ENCODE measurements at places on chromosomes 6 and 20.

GRCh38 chr6:16918586-16918985 is 157.3 kb upstream of the ATXN1 start:
- no peak for DNase-seq

DNA sequence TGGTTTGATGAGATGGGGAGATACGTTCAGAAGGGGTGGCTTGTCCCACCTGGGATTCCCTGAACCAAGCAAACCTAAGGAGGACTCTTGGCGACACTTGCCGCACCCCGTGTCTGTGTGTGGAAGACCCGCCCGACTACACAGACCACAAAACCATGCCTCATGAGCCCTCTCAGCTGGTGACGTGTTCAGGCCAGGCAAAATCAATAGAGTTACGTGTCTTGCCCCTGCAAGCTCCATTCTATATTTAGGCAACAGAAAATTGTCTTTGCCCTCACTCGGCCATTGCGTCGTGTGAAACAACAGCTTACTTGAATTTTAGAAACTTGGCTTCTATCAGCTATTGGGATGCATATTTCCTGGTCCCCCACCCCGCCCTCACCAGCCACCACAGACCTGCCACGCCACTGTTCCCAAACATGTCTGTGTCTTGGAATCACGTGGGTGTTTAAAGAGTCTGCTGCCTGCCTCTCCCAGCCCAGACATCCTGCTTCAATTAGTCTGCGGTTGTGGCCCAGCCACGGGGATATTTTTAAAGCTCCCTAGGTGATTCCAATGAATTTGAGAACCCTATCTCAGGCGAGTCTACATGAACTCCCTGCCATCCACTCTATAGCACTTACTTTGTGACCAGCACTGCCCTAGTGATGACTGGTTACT is 279.2 kb upstream of the EXOC2 start:
- DNase-seq, result no peak

- no peak for DNase-seq
These were observed 25.2 kb downstream of the FNDC1 start for GRCh38 chr6:159194421-159194820.

GRCh38 chr6:38955861-38956260 is 92.7 kb upstream of the GLP1R start:
- no peak for DNase-seq

DNA sequence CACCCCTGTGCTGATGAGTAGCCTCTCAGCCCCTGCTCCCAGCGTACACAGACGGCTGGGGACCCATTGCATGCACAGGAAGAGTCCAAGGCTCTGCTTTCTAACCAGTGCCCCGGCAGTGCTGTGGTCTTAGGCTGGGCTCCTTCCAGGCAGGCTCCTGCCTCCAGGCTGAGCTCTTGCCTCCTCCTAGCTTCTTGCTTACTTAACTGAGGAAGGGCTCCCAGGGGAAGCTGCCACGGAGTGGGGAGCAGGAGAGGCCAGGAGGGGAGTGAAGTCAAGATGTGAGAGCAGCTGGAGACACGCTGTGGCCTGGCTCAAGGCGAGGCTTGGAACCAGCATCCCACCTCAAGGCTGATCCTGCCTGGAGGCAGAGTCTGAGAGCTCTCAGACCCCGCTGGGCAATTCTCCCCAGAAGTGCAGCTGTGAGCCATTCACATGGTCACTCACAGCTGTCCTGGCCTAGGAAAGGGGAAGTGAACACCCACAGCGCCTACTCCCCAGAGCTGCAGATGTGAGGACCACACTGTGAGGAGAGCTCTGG is 141.0 kb downstream of the TBXT start:
- no peak for DNase-seq

DNA sequence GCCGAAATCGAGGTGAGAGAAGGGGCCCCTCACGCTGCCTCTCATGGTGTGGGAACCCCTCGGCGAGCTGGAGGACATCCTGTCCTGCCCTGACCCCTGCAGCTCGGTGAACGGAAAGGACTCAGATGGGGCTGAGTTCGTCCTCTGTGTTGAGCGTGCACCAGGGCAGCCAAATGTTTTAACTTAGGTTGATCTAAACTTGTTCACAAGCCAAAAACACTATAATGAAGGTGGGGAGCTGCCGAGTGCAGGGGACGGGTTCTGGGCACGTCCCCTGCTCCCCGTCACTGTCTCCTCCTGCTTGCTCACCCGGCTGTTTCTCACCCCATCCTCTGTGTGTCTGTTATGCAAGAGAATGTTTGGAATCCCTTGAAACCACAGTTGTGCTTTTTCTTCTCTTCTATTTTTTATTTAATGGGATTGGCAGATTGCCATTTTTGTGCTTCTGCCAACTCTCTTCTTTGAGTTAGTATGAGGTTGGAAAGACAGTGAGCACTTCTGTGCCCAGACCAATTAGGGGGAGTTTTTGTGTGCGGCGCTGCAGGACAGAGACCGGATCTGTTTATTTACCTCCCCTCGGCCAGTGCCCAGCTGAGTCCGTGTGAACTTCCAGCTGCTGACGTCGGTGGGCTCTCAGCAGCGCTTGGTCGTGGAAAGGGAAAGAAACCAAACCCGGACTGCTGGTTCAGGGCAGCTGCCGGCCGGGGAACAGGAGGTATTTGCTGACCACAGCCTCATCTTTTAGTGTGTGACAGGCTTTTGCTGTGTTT is 158.1 kb downstream of the DTNBP1 start:
- DNase-seq, result peak; percentile 82

- peak; percentile 12 for DNase-seq
These were observed 24.1 kb upstream of the ARFGEF2 start for GRCh38 chr20:48897305-48898010.

- no peak for DNase-seq
These were observed 98.3 kb downstream of the SOD2 start for GRCh38 chr6:159594750-159595117.
